ENCODE measurements at places on chromosomes 3 and 15.

DNA sequence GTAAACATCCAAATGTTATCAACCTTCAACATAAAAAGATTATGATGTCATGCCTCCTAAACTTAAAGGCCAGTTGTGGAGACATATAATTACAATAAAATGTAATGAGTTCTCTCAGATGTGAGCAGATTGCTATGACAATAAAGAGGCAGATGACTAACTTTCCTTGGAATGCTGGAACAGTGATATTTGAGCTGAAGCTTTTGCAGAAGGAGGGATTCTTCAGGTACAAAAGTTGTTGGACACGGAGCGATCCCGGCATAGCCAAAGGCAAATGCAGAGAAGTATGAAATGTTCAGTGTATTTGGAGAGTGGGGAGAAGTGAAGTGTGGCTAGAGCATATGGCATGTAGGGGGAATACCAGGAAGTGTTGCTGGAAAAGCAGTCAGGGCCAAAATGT, 520.1 kb downstream of the FGF12 start:
- no peak for DNase-seq

GRCh38 chr3:184816614-184817013, 4.6 kb downstream of the VPS8 start:
- no peak for DNase-seq

- no peak for DNase-seq
Observed at GRCh38 chr3:65094723-65095122, 406.9 kb upstream of the ADAMTS9 start.

- no peak for DNase-seq
Observed at GRCh38 chr3:105791131-105791530, 77.7 kb downstream of the CBLB start.
